Stomach (tissue), 19 donors: ENCODE measurements at places on chromosomes 7 and 10. TPM values are rescaled to one million over a fixed set of nuclear protein-coding genes. Genes with fewer than 3 reads are reported as not detected.

GRCh38 chr7:94848531-94848930 lies 58.9 kb upstream of the PPP1R9A start:
- H3K27me3 ChIP-seq = no peaks in the 10 kb centered on the region
- no peak overlapping the region for H3K4me3 ChIP-seq
- H3K36me3 ChIP-seq = no peaks in the 10 kb centered on the region
- no peak for DNase-seq
- H3K4me1 ChIP-seq = no peaks in the 10 kb centered on the region

GRCh38 chr10:67506083-67506756 lies 189.8 kb downstream of the CTNNA3 start:
- DNase-seq = no peak
- no peaks in the 10 kb centered on the region for H3K36me3 ChIP-seq
- H3K4me3 ChIP-seq = no peak overlapping the region
- H3K4me1 ChIP-seq = no peaks in the 10 kb centered on the region
- H3K27ac ChIP-seq = no peak overlapping the region

- H3K4me1 ChIP-seq = no peaks in the 10 kb centered on the region
- H3K27ac ChIP-seq = no peak overlapping the region
- DNase-seq = no peak
- H3K27me3 ChIP-seq = no peaks in the 10 kb centered on the region
- no peak overlapping the region for H3K4me3 ChIP-seq
Measured at GRCh38 chr7:107694386-107694785, 33.8 kb downstream of the SLC26A4 start.

DNA sequence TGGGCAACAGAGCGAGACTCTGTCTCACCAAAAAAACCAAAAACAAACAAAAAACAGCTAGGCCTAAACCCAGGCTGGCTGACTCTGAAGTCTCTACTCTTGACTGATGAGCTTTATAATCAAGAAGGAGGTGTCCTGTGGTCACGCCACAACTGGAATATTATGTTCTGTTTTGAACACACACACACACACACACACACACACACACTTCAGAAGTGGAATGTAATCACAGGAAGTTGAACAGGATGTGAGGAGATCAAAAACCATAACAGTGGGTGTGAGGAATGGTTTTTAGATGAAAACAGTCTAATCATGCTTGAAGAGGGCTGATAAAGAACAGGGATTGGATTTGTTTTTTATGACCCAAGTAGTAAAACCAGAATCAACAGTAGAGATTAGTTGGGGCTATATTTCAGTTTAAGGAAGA lies 51.1 kb upstream of the IL6 start:
- H3K27me3 ChIP-seq = no peaks in the 10 kb centered on the region
- H3K4me3 ChIP-seq = no peak overlapping the region
- no peaks in the 10 kb centered on the region for H3K4me1 ChIP-seq
- no peaks in the 10 kb centered on the region for H3K36me3 ChIP-seq
- H3K27ac ChIP-seq = no peak overlapping the region

- DNase-seq = no peak
- no peak overlapping the region for H3K27ac ChIP-seq
- no peaks in the 10 kb centered on the region for H3K4me1 ChIP-seq
Measured at GRCh38 chr10:104835422-104835821, 194.3 kb downstream of the SORCS3 start.

GRCh38 chr10:132397671-132398565 lies 918 bp downstream of the PWWP2B start:
- peaks cover 72% of the 10 kb centered on the region for H3K4me1 ChIP-seq
- DNase-seq = peak; percentile 77
- H3K27ac ChIP-seq = peak overlapping the region; percentile 99
- no peaks in the 10 kb centered on the region for H3K36me3 ChIP-seq
- no peaks in the 10 kb centered on the region for H3K27me3 ChIP-seq

DNA sequence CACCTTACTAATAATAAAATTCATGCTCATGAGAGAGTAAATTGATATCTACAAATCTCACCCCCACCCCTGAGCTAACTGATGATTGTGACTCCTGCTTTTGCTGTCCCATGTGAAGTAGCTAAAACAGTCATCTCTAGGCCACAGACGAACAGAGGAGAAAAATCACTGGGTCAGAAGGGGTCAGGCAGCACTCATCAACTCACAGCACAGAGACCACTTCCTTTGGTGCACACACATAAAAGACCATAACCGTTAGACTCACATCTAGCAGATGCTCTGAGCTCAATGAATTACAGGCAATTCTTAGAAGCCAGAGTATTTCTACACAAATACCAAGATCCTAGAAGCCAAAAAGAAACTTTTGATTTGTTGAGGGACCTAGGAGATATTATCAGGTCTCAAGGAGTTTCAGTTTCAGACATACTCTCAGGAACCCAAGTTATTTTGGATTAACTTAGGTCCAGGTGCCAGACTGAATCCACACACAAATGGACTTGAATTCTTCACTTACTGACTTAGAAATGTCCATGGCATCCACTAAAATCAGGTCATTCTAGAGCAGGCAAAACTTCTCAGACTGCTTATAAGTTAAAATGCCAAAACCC lies 65.0 kb upstream of the TES start:
- no peak for DNase-seq
- H3K27me3 ChIP-seq = no peaks in the 10 kb centered on the region
- no peaks in the 10 kb centered on the region for H3K4me1 ChIP-seq

DNA sequence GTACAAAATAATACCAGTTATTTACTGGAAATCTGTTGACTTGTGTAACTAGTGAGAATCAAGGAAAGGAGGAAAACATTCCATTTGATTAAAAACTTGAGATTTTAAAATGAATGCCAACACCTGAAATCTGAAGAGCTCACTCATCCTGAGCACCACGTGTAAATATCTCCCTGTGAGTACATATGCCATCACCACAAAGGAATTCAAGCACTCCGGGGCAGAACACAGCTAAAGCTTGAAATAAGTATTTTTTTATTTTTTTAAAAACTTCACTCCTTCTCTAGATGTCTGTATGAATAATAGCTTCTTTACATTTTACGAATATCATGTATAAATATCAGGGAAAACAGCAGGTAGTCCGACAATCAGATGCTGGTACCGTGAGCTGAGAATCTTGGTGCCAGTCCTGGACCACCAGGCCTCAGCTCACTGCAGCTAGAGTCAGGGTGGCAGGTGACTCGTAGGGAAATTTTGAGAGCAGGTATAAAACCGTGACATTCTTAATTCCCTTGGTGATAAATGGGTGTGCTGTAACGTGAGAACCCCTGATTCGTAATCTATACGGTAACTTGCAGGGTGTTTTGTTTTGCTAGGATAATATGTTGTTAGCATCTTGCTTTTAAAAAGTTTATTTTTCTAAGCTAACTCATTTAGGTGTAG lies 12.7 kb downstream of the LMTK2 start:
- H3K36me3 ChIP-seq = no peaks in the 10 kb centered on the region
- no peak overlapping the region for H3K4me3 ChIP-seq
- H3K4me1 ChIP-seq = peaks cover 44% of the 10 kb centered on the region

- H3K27me3 ChIP-seq = no peaks in the 10 kb centered on the region
- DNase-seq = peak; percentile 40
- H3K36me3 ChIP-seq = no peaks in the 10 kb centered on the region
- H3K4me3 ChIP-seq = no peak overlapping the region
- no peak overlapping the region for H3K27ac ChIP-seq
- H3K4me1 ChIP-seq = no peaks in the 10 kb centered on the region
Measured at GRCh38 chr10:1536341-1536740, 201.0 kb downstream of the ADARB2 start.

DNA sequence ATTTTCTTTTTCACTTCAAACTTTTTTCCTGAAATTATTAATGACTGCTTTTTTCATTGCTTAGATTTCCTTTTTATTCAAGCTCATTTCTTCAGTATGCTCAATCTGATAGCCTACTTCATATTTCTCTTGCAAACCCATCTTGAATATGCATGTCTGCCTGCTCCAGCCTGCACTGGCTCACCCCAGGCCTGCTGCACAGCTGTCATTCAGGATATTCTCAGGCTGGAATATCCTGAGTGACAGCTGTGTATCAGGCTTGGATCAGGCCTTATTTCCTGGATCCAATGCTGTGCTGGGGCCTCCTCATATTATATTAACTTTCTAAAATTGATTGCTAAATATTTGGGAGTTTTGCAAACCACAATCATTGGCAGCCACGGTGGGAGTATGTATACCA lies 120.2 kb upstream of the TNS3 start:
- H3K4me1 ChIP-seq = no peaks in the 10 kb centered on the region
- no peak overlapping the region for H3K4me3 ChIP-seq
- DNase-seq = no peak
- no peak overlapping the region for H3K27ac ChIP-seq

- no peak for DNase-seq
- H3K4me1 ChIP-seq = no peaks in the 10 kb centered on the region
- no peaks in the 10 kb centered on the region for H3K27me3 ChIP-seq
Measured at GRCh38 chr7:98816241-98816640, 53.6 kb downstream of the TMEM130 start.

DNA sequence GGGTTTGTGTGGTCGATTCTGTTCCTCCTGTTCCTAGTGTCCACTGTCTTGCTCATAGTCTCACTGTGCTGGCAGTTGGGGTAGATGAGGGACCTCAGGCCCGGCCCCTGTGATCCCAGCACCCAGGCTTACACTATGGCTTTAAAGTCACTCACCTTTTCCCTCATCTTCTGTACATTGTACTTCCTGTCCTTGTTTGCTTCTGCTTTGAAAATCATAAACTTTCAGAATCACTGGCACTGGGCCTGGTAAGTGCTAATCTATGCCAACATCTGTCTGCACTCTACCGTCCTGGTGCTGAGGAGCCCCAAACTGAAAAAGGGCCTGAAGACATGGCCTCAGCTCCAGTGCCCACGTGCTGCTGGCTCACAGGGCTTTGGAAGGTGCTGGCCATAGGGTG lies 5.7 kb upstream of the TAS2R60 start:
- H3K27ac ChIP-seq = no peak overlapping the region
- H3K4me3 ChIP-seq = no peak overlapping the region
- H3K4me1 ChIP-seq = no peaks in the 10 kb centered on the region
- no peak for DNase-seq
- no peaks in the 10 kb centered on the region for H3K27me3 ChIP-seq
- H3K36me3 ChIP-seq = no peaks in the 10 kb centered on the region

GRCh38 chr7:83655951-83656556 lies 7.1 kb upstream of the SEMA3E start:
- peak; percentile 37 for DNase-seq
- no peaks in the 10 kb centered on the region for H3K4me1 ChIP-seq
- no peaks in the 10 kb centered on the region for H3K27me3 ChIP-seq
- no peaks in the 10 kb centered on the region for H3K36me3 ChIP-seq

DNA sequence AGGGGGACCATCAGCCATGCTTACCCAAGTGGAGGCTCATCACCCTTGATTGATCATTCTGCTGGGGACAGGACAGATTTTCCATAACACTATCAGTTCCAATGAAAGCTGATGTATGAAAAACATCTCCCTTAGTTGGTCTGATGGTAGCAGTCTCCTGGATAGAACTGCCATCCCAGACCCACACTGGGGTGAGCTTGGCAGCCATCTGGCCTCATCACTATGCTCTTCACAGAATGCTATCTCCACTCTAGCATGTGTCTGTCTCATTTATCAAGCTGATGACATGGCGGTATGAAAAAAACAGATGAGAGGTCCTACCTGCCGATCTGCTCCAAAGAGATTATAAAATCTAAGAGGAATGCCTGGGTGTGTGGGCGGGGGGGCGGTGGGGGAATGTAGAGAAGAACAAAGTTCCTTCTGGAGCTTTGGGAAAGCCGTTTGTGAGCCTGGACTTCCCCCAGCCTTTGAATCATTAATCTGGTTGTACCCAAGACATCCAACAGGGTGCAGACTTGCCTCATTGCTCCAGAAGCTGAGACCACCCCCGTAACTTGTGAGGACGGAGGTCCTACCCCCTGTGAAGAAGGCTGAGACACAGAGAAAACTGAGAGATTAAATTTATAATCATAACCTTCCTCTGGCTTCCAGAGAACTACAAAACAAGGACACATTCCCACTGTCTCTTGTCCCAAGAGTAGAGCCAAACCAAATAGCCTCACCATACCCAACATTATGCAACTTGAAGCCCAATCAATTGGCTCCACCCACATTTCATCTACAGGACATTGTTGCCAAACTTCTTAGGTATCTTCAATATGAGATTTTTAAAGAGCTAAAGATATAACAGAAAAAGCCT lies 340.8 kb downstream of the KCNMA1 start:
- no peak overlapping the region for H3K27ac ChIP-seq
- no peak for DNase-seq
- no peaks in the 10 kb centered on the region for H3K27me3 ChIP-seq
- no peaks in the 10 kb centered on the region for H3K36me3 ChIP-seq

Gene FGL2
- 7.5 TPM for polyA plus RNA-seq

Gene PDSS1
- 8.2 TPM for polyA plus RNA-seq

Gene TRUB1
- polyA plus RNA-seq = 5.7 TPM

Gene SEMA3D
- 0.44 TPM for polyA plus RNA-seq

Gene CPED1
- polyA plus RNA-seq = 3.7 TPM

Gene CTAGE4
- 2.0 TPM for polyA plus RNA-seq

Gene ARMC3
- not detected for polyA plus RNA-seq

Gene LRIT1
- not detected for polyA plus RNA-seq

Gene TMEM184A
- polyA plus RNA-seq = 3.8 TPM

Gene CALHM1
- polyA plus RNA-seq = not detected

Gene COL17A1
- polyA plus RNA-seq = 50.7 TPM

Gene HDAC9
- polyA plus RNA-seq = 2.0 TPM

Gene PTPRZ1
- polyA plus RNA-seq = 13.9 TPM
